Mucosa of descending colon (tissue), 3 donors: ENCODE measurements at places on chromosomes 1 and 21. TPM values are rescaled to one million over a fixed set of nuclear protein-coding genes. Genes with fewer than 3 reads are reported as not detected.

DNA sequence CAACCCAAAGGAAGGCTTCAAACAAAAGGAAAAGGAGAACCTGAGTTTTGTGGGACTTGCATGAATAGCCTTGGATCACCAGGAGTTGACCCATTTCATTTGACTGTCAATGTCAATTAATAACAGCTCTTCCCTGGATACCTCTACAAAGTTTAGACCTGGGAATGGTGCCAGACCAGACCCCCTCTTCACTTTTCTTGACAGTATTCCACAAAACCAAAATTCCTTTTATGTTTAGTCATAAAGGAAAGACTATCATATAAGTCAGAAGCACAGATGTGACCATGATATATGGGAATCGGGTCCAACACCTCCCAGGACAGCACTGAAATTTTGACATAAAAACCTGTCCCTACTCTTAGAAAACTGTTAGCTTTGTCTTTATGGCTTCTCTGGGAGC is 191.8 kb downstream of the LYPLAL1 start:
- DNase-seq = no peak

DNA sequence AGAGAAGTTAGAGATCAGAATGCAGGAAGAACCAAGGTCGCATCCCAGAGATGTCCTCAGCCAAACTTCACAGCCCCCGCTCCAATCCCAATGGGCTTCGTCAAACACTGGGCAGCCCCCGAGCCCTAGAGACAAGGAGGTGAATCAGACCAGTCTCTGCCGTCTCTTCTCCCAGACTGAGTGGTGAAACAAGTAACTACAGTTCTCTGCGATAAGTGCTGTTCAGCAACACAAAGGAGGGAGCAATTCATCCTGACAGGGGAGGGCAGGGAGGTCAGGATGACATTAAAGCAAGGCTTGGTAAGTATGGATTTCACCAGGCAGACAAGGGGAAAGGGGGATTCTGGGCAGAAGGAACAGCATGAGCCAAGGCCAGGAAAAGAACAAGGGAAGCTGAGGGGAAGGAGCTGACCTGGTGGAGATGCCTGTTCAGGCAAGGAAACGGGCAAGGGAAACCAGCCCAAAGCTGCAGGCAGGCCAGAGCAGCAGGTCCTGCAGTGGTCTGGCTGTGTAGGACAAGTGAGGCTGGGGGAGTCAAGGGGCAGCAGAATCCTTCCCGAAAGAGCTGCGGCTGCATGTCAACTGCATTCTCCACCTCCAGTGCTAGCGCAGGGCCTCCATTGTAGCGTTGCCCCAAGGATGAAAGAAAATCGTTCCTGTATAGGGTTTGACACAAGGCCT is 13.6 kb upstream of the ERI3 start:
- DNase-seq = no peak

GRCh38 chr1:160837558-160838205 is 25.0 kb downstream of the CD244 start:
- peak; percentile 91 for DNase-seq

DNA sequence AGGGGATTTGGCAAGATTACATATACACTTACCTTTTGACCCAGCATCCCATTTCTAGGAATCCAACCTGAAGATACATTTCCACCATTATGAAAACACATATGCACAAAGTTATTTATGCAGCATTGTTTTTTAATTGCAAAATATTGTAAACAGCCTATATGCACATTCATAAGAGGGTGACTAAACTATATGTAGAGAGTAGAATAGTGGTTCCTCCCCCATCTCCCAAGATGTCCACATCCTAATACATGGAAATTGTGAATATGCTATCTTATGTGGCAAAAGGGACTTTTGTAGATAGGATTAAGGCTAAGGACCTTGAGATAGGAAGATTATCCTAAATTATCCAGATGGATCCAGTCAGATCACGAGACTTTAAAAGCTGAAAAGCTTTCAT is 91.6 kb downstream of the CLEC20A start:
- no peak for DNase-seq

The MAP3K21 gene
- 8.3 TPM for total RNA-seq

DNA sequence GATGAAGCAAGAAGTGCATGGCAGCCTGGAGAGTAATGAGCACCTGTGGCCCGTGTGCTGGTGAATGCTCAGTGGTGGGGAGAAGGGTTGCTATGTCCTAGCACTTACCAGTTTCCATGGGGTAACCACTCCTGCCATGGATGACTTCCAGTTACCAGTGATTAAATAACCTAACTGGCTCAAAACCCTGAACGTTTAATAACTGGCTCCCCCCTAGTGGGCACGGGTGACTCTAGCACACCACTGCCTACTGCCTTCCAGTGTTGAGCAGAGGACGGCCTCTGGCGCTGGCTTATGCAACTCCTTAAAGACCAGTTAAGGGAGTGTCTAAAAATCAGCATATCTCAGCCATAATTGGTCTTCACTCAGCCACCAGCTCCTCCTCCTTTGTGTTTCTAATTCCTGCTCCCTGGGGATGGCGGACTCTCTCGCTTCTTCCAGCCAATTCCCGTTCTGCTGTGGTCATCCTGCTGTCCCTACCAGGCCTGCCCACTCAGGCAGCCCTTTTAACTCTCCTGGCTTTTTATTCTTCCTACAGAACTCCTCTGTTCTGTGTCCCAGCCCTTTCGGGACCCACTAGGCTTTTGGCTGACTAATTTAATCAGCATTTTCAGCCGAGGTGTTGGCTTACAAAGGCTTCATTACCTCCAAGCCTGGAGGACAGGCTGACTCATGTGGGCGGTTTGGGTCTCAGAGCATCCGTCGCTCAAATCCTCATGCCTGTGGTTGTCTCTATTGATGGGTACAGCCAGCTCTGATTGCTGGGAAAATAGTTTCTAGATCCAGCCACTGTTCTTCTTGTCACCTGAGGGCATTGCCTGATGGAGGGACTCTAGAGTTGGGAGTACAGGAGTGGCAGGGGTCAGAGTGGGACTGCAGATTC is 332.4 kb downstream of the CAMTA1 start:
- peak; percentile 12 for DNase-seq

DNA sequence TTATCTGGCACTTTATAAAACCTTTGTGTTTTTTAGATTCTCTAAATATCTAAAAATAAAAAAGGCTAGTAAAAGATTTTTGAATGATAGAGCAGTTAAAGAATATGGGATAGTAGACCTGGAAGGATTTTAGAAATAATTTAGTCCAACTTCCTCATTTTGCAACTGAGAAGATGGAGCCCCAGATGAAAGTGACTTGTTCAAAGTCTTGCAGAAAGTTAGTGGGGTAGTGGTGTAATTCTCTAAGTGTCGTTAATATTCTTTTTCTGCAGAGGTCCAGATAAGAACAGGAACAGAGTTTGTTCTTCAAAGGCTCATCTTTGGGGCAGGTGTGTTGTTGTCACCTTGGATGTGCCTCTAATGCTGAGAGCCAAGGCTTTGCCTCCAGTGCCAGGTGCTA is 159.5 kb downstream of the DISC1 start:
- DNase-seq = no peak

- DNase-seq = peak; percentile 82
These were observed at the start of gene PTPRU for GRCh38 chr1:29235955-29236711. TSS of gene PTPRU (plus strand) at chr1:29236522. CDS start at chr1:29236645, 123 bp downstream.

The NBPF6 gene
- not detected for total RNA-seq
